ENCODE measurements at places on chromosomes 1 and 21.
A peak's percentile ranks its signal among the peaks of the same experiment; 100 is the strongest.

DNA sequence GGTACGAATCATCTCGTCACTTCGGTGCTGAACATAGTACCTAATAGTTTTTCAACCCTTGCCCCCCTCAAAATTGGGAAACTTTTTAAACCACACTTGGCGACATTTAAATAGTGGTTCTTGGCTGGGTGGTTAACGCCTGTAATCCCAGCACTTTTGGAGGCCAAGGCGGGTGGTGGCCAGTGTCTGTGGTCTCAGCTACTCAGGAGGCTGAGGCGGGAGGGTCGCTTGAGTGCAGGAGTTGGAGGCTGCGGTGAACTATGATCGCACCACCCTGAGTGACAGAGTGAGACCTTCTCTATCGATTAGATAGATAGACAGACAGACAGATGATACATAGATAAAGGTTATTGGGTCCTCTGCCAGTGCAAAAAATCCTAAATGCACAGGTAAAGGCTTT, 55.5 kb upstream of the RASAL2 start:
- DNase-seq, result no peak

GRCh38 chr1:226870401-226871279, at the start of gene PSEN2:
TSS of gene PSEN2 (plus strand) at chr1:226870616. CDS start at chr1:226881908, 11,292 bp downstream.
- peak; percentile 75 for DNase-seq

DNA sequence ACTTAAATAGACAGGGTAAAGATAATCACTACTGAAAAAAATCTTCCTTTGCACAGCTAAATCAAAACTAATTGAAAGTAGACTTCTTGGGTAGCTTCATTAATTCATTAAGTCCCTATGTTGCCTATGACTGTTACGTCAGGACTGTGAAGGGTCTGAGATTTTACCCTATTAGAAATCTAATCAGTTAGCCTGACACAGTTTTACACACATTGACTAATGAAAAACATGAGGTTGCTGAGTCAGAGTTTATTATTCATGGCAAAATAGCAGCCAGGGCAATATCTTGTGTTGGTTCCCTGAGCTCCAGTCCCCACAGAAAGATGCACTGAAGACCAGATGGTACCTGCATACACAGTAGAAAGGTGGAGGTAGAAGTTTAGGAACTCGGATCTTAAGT, 262.5 kb upstream of the ZP4 start:
- DNase-seq, result no peak

DNA sequence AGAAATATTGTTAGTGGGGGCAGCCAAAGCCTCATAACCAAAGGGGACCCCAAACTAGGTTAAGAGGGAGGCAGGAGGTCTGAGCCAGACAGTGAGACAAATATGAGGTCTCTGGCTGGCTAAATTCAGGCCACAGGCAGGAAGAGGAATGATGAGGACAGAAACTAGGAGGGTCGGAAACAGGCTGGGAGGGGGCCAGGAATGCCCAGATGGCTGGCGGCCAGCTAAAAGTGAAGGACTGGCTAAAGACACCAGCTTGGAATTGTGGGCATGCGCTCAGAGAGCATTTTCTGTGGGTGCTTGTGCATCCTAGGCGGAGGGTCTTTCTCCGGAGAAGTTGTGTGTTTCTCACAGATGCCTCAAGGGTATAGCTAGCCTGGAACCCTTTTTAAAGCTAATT, 77.0 kb downstream of the PGM1 start:
- no peak for DNase-seq

- no peak for DNase-seq
Measured at GRCh38 chr1:70627910-70628309, 216.8 kb downstream of the CTH start.

- DNase-seq, result no peak
Measured at GRCh38 chr1:109104364-109105151, 9.4 kb upstream of the ELAPOR1 start.

GRCh38 chr1:47656719-47657685, 219.2 kb downstream of the FOXD2 start:
- no peak for DNase-seq

DNA sequence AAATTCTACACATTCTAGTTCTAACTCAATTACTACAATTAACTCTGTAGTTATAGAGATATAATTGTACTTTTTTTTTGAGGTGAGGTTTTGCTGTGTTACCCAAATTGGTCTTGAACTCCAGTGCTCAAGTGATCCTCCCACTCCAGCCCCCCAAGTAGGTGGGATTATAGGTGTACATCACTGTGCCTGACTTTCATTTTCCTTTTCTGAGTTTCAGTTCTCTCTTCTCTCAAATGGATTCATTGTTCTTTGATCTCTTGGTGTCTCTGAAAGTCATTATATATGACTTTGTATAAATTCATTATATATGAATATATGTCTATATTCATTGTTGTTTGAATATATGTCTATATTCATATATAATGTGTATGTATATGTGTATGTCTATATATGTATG, 74.0 kb upstream of the GALNT2 start:
- DNase-seq, result no peak

DNA sequence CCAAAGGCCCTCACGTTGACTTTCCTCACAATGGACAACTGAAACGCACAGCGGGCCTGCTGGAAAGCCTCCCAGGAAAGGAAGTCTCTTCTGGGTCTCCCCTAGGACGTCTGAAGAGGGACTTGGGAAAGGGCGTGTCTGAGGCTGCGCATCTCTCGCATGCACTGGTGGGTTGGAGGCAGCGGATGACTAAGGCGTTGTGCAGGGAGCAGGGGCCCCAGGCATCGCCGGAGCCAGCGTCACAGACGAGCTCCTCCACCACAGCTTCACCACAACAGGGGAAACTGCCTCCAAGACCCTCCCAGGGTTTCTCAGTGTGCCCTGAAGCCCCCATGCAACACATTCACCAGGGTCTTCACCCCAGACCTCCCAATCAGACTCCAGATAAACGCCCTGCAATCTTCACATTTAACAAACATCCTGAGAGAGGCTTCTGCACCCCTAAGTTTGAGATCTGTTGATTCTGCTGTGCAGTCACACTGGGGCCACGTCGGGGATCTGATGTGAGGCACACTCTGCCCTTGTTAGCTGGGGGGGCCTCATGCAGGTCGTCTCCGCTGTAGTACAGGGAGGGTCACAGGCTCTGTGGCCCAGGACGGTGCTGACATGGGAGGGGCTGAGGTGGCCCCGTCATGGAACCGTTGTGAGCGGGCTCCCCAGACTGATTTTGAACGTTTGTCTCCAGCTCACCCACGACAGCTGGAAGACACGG, 7.0 kb upstream of the TFF1 start:
- no peak for DNase-seq

GRCh38 chr1:62436039-62436465, 797 bp upstream of the USP1 start:
- DNase-seq, result no peak

- DNase-seq, result no peak
Measured at GRCh38 chr1:169487561-169487960, 1.8 kb upstream of the SLC19A2 start.

- no peak for DNase-seq
Measured at GRCh38 chr1:86687595-86687994, 16.8 kb upstream of the SH3GLB1 start.

DNA sequence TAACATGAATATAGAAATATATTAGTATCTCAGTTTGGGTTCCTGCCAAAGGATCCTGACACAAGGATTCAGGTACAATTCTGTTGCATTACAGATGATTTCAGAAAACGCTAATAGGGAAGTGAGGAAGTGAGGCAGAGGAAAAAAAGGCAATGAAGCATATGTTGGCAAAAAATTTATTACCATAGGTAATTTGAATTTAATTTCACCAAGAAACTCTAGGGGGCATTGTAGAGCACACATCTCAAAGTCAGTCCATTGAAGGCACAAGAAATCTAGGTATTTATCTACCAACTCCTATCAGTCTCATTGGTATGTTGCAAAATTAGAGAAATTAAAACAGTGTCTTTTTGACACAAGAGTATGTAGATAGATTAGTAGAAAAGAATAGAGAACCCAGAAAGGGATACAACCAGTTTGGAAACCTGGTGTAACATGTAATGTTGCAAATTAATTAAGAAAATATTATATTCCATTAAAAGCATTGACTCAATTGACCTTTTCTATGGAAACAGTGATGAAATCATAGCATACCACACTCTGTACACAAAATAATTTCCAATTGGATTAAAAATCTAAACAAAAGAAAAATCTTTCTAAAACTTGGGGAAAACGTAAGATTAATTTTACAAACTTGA, 104.9 kb upstream of the SNX7 start:
- peak; percentile 4 for DNase-seq

DNA sequence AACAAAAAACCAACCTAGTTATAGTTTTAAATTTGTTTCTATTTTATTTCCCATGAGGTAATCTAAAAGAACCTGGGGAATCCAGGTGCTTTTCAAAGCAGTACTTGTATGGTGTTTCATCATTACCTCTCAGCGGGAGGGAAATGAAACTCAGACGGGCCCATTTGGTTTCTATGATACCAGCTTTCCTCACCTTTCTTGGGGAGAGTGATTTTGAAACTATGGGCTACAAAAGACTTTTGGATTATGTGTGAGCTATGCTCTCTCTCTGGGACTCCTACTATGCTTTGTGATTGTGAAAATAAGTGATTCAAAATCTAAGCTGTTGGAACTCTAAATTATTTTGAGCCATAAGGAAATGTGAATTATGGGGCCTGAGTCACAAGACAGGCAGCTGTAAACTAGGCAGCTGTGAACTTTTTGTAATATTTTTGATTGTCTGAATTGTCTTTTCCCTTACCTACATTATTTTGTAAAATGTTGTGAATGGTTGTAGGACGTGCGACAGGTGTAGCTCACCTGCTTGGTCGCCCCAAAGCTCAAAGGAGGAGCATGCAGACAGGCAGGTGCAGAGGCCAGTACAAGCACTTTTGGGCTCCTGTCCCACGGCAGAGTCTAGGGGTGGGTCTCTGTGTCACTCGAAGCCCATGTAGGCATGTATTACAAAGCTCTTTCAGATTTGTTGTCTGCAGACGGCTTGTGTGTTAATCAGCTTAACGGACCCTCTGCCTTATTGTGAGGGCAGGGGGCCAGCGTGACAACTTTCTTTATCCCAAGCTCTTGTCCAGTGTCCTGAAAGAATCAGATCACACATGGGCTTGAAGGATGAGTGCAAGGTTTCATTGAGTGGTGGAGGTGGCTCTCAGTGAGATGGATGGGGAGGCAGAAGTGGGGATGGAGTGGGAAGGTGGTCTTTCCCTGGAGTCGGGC, 64.8 kb upstream of the BACH1 start:
- DNase-seq, result no peak

- no peak for DNase-seq
Measured at GRCh38 chr1:163102590-163102989, 33.4 kb downstream of the RGS4 start.

DNA sequence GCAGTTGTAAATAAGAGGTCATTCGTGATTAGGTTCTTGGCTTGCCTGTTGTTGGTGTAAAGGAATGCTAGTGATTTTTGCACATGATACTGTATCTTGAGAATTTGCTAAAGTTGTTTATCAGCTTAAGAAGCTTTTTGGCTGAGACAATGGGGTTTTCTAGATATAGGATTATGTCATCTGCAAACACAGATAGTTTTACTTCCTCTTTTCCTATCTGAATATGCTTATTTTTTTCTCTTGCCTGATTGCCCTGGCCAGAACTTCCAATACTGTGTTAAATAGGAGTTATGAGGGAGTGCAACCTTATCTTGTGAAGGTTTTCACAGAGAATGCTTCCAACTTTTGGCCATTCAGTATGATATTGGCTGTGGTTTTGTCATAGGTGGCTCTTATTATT, 576.1 kb upstream of the RGS18 start:
- no peak for DNase-seq

DNA sequence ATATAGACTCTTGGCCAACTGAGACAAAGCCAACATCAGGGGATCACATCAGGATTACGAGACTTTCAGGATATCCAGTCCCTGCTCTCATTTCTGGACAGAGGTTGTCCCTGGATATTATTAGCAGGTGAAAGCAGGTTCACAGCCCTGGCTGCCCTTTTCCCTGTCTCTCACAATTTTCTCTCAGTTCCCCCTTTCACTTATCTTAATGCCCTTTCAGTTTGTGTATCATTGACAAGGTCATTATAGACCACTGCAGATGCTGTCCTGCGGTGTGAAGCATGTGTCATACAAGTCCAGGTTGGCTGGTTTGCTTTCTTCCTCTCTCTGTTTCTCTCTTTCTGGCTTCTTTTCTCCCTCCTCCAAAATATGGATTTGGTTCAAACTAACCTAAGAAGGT, 2.1 kb upstream of the KLHDC9 start:
- DNase-seq, result no peak

- no peak for DNase-seq
Measured at GRCh38 chr1:181120924-181121323, 32.4 kb downstream of the IER5 start.

GRCh38 chr1:39394598-39394997, 96.8 kb upstream of the BMP8A start:
- no peak for DNase-seq

GRCh38 chr1:52579415-52579814, 22.8 kb upstream of the GPX7 start:
- DNase-seq, result no peak

DNA sequence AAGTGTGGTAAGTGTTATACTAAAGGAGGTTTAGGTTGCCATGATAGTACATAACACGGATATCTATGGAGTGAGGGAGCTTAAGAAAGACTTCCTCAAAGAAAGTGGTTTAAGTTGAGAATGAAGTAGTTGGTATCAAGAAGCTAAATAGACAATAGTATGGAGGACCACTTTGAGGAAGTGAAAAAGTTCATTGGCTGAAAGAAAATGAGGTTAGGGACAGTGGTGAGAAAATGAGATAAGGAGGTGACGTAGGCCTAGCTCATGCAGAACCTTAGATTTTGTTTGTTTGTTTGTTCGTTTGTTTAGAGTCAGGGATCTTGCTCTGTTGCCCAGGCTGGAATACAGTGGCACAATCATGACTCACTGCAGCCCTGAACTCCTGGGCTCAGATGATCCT, 72.2 kb upstream of the PPIH start:
- DNase-seq, result no peak

- DNase-seq, result no peak
Measured at GRCh38 chr21:44703731-44704635, 7.0 kb downstream of the KRTAP10-12 start.

DNA sequence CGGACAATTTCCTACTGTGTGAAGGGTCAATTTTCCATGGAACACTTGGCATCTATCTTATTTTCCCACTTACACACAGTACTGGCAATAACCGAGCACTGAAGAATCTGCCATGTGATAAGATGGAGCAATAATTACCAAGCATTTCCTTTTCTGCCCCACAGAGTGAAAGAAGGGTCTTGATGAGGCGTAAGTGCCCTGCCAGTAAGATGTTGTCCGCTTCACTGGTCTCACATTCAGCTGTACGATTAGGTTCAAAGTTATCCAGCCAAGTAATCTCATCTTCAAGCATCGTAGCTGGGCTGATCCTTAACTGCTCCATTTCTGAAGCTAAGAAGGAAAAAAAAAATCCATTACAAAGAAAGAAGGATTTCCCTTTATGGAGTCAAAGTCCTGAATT, 67.8 kb downstream of the PCSK9 start:
- no peak for DNase-seq

GRCh38 chr1:234962340-234962989, 166.2 kb downstream of the TOMM20 start:
- no peak for DNase-seq

- DNase-seq, result no peak
Measured at GRCh38 chr1:25541889-25542658, 1.3 kb upstream of the LDLRAP1 start.
